Hepatocyte (in vitro differentiated cells): ENCODE measurements at places on chromosomes 7 and 10. TPM values are rescaled to one million over a fixed set of nuclear protein-coding genes. Genes with fewer than 3 reads are reported as not detected.

PIP gene
- total RNA-seq = not detected in 2 replicates

BEND7 gene
- total RNA-seq = 8.2 and 8.9 TPM in 2 replicates

PTF1A gene
- total RNA-seq = not detected in 2 replicates

GRCh38 chr7:155182406-155182970, 112.4 kb downstream of the HTR5A start:
- no peak for DNase-seq

GRCh38 chr7:22920672-22921071, 93.3 kb downstream of the HYCC1 start:
- DNase-seq = no peak
